Activated CD4-positive, alpha-beta T cell treated with anti-CD3 and anti-CD28 coated beads, Interleukin-2, amount 50 U/mL, for 1 hour (primary cell): ENCODE measurements at places on chromosomes 2 and 18.

DNA sequence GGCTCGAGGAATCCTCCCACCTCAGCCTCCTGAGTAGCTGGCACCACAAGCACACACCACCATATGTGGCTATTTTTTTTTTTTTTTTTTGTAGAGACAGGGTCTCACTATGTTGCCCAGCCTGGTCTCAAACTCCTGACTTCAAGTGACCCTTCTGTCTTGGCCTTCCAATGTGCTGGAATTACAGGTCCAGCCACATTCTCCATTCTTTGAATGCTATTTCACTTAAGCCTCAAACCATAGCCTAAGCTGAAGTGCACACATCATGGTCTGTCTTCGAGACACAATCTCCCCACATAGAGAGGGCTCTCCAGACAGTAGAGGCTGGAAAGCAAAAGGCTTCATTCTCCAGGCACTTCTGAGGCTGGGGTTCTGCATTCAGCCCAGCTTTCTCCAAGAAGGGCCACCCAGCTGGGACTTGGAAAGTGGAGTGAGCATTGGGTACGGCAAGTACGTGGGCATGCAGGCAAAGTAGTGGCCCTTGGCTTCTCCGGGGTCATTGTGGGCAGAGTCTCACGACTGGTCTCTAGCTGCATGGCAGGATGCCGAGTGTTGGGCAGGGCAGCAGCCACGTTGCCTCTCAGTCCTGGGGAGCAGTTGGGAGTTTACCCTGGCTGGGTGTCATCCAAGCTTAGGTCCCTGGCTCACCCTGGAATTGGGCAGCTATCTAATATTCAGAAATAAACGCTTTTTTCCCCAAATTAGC is 78.2 kb upstream of the SMAD7 start:
- no peak for DNase-seq

- peak; percentile 35 for DNase-seq
Measured at GRCh38 chr2:25274868-25275574, 66.7 kb downstream of the DNMT3A start.

- no peak for DNase-seq
Measured at GRCh38 chr2:1360144-1360543, 53.1 kb upstream of the TPO start.

- no peak for DNase-seq
Measured at GRCh38 chr2:175005733-175006264, 618 bp upstream of the CHN1 start.

GRCh38 chr2:129400826-129401225 is 578.6 kb upstream of the RAB6C start:
- DNase-seq = no peak

GRCh38 chr2:862731-863466 is 87.8 kb upstream of the SNTG2 start:
- no peak for DNase-seq

DNA sequence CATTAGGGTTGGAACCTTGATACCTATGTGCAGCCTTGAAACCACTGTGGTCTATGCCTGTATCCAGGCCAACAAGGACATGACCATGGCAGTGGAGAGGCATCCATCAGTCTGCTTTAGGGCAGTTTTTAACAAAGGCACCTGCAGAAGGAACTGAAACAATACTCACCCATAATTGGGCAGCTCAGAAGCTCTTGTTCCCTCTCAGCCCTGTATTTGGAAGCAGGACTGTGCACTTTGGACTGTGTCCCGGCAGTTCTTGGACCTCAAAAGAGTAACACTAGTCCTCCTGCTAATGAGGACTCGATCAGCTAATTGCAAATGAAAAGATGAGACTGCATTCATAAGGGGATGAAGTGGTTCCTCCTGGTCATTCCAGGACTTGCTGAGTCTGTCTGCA is 500.2 kb upstream of the TNP1 start:
- no peak for DNase-seq

DNA sequence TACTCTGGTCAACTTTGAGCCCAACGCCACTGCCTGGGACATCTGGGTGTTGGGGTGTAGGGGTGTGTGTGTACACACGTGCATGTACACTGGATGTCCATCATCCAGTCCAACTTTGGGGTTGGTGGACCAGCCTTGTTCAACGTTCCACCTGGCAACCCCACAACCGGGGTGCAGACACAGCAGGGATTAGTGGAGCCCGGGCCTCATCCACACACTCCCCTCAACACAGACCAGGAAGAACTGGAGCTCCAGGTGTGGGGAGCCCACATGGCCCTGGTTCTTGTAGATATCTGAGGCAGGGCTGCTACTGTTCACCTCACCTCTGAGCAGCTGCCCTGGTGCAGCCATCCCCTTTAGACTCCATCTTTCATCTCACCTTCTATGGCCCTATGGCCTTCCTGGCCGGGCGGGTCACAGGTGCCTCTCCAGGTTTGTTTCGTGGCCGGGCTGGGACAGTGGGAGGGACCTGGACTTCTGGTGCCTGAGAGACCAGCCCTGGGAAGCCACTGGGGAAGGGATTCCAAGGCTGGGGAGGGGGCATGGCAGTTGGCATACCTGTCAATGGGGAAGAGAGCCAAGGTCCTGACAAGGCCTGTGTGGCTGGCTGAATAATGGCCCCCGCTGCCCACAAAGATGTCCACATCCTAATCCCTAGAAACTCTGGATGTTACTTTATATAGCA is 7.5 kb downstream of the NEU2 start:
- DNase-seq = no peak

DNA sequence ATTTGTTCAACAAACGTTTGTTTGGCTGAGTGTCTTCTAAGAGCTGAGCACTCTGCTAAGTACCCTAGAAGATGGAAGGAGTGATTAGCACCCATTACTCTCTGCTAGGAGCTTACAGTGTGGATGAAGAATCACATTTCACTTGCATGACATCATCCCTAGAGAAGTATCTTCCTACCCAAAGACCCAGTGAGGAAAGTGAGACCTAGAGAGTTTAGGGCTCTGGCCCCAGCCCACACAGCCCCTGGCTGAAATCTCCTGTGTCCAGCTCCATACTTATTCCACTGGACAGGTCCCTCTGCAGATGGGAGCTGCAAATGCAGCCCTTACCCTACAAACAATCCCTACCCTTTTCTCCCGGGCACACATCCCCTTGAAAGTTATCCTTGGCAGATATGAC is 26.8 kb upstream of the EPAS1 start:
- no peak for DNase-seq

- no peak for DNase-seq
Measured at GRCh38 chr2:240210198-240210965, 69.9 kb upstream of the OTOS start.

- no peak for DNase-seq
Measured at GRCh38 chr2:2873450-2873811, 504.2 kb downstream of the EIPR1 start.

- DNase-seq = no peak
Measured at GRCh38 chr2:138823666-138824065, 43.5 kb upstream of the NXPH2 start.

DNA sequence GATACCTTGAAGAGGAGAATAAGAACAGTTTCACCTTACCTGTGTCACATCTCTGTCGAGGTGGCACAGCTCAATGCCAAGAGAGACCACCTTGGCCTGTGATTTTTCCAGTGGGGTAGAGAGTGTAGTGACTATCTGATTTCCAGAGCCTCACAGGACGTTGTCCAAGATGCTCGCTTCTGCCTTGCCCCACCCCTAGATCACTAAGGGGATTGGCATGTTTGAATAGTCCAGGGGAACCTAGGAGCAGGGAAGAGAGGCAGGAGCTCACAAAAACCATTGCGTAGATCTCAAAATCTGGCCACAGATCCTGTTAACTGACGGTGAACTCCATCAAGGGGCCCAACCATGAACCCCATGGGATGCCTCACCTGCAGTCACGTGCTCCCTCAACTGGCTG is 24.2 kb downstream of the TMEM178A start:
- DNase-seq = no peak

DNA sequence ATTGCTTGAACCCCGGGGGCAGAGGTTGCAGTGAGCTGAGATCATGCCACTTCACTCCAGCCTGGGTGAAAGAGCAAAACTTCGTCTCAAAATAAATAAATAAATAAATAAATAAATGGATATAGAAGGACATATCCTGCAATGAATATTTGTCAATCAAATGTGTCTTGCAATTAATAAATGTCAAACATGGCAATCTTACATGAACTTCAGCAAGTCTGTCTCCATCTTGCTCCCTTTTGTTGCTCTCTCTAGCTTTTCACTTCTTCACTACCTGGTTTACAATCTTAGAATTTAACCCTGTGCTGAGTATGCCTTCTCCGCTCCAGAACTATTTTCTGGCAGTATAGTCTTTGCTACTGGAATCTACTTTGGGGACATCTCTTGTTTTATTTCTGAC is 3.3 kb upstream of the YES1 start:
- DNase-seq = no peak

DNA sequence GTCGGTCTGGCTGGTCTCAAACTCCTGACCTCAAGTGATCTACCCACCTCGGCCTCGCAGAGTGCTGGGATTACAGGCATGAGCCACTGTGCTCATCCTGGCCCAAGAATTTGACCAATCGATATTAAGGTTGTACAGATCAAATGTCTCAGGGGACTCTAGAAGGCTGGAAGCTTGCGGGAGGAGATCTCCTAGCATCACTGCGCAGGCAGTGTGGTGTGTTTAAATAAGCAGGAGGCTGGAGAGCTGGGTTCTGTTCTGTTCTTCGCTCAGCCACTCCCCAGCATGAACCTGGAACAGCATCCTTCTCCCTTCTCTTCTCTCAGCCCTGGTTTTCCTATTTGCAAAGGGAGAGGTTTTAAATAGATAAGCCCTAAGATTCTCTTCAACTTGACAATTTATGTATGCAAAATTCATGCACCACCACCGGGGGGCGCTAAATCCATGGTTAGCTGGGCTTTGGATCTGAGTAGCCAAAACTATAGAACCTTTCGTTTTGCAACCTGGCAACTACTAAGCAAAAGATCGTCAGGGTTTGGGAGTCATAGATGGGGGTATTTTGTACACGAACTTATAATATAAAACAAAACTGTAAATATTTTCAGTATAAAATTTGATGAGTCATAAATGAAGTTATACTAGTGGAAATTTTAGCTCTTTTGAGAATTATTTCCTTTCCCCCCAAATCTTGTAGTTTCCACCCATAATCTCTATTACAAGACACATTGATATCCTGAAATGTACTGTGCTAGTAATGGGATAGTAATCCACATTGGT is 60.6 kb downstream of the SLC16A14 start:
- DNase-seq = peak; percentile 82
